GM12878 (cell line): ENCODE measurements at places on chromosomes 4 and X. TPM values are rescaled to one million over a fixed set of nuclear protein-coding genes. Genes with fewer than 3 reads are reported as not detected.
A peak's percentile ranks its signal among the peaks of the same experiment; 100 is the strongest.

DNA sequence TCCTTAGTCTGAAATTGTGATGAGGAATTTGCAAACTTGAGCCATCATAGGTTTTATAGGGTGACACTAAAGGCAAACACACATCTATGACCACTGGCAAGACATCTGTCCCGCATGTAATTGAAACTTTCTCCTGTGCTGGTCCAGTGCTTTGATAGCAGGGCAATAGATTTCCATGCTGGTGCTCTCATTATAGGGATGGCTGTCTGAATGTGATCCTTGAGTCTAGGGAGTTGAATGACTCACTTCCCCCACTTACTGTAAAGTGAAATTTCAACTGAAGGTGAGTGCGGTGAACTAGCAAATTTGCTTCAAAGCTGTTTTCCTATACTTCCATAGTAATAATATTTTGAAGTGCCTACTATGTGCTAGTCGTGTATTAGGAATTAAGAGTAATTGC lies 1630.0 kb downstream of the STIM2 start:
- H3K4me3 ChIP-seq = no peak overlapping the region
- H3K4me1 ChIP-seq = no peaks in the 10 kb centered on the region
- no peaks in the 10 kb centered on the region for H3K27me3 ChIP-seq
- H3K27ac ChIP-seq = no peak overlapping the region
- no peaks in the 10 kb centered on the region for H3K36me3 ChIP-seq

GRCh38 chr4:186169945-186170802 lies 21.2 kb upstream of the CYP4V2 start:
- no peak overlapping the region for H3K4me3 ChIP-seq
- H3K4me1 ChIP-seq = no peaks in the 10 kb centered on the region
- no peak for DNase-seq
- no peaks in the 10 kb centered on the region for H3K36me3 ChIP-seq
- no peaks in the 10 kb centered on the region for H3K27me3 ChIP-seq

- H3K4me1 ChIP-seq = no peaks in the 10 kb centered on the region
- no peak for DNase-seq
- H3K36me3 ChIP-seq = no peaks in the 10 kb centered on the region
- H3K27ac ChIP-seq = no peak overlapping the region
- no peaks in the 10 kb centered on the region for H3K27me3 ChIP-seq
- H3K4me3 ChIP-seq = no peak overlapping the region
Measured at GRCh38 chr4:167775375-167775774, 317.0 kb upstream of the ANXA10 start.

DNA sequence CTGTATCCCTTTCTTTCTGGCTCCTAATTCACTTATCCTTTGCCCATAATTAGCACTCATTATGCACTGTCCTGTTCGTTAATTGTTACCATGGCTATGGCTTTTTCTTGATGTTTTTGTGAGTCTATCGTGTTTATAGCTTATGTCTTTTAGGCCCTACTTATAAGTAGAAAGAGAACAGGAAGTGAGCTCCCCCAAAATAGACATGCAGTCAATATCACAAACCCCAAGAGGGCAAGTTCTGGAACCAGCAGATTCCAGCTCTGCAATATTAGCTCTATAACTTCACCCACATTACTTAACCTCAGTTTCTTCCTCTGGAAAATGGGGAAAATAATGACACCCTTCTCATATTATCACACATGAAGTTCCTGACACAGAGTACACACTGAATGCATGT lies 7.4 kb upstream of the HS3ST1 start:
- peaks cover 9% of the 10 kb centered on the region; the same call in 1 of the 2 replicates for H3K4me1 ChIP-seq
- no peak overlapping the region for H3K4me3 ChIP-seq
- H3K27ac ChIP-seq = peak overlapping the region; percentile 13; the same call in 1 of the 2 replicates
- no peaks in the 10 kb centered on the region for H3K27me3 ChIP-seq
- DNase-seq = no peak

EDA gene
- not detected in 2 replicates for total RNA-seq
